ENCODE measurements at places on chromosomes 11 and 22.
A peak's percentile ranks its signal among the peaks of the same experiment; 100 is the strongest.

DNA sequence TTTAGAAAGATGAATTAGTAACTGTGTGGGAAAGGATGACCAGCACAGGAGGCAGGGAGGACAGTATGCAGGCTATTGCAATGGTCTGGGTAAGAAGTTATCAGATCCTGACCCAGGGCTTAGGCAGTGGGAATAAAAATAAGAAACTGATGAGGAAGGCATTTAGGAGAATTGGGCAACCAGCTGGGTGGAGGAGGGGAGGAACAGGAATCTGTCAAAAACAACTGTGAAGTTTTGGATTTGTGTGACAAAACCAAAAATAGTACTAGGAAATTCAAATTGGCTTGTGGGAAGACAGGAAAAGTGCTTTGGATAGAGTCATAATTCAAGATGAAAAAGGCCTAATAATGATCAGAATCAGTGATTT, 27.9 kb downstream of the MMP13 start:
- DNase-seq = no peak

DNA sequence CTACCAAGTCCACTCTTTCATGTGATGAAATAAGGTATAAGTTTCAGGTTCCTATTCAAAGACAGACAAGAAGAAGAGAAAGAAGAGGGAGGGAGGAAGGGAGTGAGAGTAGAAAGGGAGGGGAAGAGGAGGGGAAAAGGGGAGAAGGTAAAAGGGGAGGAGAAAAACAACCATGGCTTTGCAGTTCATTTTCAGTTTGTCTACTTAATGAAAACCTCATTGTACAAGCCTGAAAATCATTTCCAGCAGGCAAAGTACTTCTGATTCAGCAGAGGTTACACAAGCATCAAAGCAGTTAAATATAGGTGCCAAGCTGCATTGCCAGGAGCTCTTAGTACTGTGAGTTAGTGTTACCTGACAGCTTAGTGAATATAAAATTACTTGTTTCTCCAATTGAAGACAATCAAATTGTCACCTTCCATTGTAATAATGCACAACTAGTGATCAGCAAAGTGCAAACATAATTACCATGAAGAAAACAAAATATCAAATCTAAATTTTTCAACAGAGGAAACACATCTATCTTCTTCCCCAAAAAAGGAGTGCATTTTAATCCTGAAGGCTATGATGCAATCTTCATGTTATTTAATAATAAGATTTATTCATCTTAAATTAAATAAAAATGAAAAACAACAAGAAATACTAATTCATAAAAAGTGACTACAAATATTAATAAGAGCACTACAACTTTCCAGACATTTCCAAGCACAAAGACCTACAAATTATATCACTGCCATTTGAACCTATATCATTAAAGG, 8.2 kb downstream of the SOX6 start:
- DNase-seq = no peak

- DNase-seq = no peak
Observed at GRCh38 chr11:36388951-36389350, 92.9 kb downstream of the PRR5L start.

DNA sequence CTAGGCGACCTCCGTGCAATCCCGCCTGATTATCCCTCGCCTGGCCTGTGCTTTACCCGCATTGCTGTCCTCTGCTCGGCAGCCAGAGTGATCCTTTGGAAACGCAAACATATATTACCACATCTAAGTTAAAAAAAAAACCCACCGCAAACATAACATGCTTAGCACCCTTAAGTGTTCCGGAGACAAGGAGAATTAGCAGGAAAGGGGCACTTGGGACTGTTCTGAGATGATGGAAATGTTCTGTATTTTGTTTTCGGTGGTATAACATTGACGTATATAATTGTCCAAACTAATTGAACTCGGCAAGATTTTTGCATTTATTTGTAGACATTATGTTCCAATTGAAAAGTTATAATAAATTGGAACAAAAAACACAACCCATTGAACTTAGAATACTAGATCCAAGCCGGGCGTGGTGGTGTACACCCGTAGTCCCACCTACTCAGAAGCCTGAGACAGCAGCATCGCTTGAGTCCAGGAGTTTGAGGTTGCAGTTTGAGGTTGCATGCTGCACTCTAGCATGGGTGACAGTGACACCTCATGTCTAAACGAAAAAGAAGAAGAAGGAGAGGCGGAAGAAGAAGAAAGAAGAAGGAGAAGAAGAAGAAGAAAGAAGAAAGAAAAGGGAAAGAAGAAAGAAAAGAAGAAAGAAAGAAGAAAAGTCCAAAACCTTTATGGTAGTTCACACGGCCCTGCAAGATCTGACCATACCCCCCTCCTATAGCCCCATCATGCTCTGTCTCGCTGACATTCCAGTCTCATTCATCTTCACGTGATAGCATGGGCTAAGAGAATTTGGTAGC, 604 bp upstream of the POLR3H start:
- DNase-seq = no peak

DNA sequence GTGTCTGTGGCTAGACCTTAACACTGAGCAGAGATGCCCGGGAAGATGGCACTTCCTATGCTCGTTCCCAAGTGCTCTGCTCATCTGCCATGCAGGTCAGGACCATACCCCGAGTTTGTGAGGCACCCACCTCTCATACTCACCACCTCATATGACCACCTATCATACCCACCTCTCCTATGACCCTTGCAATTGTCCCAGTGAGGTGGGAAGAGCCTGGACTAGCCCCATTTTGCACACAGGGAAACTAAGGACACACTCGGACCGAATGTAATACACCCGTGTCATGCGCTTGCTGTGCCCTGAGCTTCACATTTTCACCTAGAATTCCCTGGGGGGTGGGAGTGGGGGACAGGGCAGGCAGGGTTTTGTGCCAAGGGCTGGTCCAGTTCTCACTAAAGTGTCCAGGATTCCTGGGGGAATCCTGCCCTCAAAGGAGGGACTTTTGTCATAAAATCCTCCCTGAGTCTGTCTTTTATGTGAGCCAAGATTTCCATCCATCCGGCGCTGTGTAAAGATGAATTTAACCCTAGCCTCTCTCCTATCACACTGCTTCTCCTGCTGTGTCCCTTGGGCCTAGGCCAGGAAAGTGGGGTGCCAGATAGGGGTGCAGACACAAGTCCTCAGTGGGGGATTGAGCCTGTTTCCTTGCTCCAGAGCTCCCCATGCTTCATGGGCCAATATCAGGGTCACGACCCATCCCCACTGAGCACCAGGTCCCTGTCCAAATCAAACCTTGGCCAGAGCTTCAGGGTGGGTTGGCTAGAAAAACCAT, 20.0 kb downstream of the TPBGL start:
- DNase-seq = no peak

DNA sequence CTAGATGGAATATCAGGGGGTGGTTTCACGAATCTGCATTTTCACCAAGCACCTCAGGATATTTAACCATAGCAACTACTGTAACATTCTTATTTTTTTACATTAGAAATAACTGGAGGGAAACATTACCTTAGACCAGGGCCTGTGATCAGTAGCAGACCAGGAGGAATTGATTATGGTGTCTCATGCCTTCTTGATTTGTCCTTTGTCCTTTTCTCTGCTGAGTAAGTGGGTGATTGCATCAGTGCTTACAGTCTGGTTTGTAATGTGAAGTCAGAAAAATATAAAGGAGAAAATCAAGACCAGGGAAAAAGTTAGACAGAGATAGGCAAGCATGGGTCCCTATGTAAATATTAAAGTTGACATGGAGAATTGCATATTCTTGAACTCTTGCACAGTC, 703.3 kb downstream of the NELL1 start:
- no peak for DNase-seq

DNA sequence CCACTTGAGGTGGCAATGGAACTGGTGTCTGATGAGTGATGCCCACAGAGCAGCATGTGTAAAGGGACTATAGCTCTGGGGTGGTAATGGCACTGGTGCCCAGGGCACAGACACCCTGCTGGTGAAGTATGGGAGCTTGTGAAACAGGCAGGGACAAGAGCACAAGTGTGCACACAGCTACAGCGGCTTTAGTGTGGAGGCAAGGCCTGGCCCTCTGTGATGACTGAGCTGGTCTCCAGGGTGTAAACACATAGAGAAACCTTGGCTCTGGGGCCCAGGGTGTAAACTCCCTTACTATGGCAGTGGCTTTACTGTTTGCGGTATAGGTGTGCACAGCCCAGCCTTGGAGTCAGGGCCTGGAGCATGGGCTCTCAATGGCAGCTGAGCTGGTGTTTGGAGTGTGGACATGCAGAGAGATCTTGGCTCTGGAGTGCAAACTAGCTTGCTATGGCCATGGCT, 46.3 kb downstream of the BIRC2 start:
- DNase-seq = no peak

GRCh38 chr11:114738954-114739353, 60.6 kb downstream of the NXPE2 start:
- peak; percentile 3 for DNase-seq

DNA sequence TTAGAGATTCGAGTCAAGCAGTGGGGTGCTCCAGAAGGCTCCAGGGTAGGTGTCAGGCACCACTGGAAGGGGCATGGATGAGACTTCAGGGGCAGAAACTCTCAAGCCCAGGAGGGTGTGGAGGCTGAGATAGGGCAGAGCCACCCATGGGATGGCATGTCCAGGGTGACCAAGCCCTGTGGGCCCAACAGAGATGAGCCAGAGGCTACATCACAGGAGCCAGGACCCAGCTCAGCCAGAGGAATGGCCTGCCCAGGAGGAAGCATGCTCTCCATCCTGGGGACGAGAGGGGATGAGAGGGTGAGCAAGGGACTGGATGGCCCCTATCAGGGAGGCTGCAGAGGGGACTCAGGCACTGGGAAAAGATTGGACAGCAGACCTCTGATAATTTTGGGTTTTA, 42.8 kb downstream of the SLCO2B1 start:
- no peak for DNase-seq

DNA sequence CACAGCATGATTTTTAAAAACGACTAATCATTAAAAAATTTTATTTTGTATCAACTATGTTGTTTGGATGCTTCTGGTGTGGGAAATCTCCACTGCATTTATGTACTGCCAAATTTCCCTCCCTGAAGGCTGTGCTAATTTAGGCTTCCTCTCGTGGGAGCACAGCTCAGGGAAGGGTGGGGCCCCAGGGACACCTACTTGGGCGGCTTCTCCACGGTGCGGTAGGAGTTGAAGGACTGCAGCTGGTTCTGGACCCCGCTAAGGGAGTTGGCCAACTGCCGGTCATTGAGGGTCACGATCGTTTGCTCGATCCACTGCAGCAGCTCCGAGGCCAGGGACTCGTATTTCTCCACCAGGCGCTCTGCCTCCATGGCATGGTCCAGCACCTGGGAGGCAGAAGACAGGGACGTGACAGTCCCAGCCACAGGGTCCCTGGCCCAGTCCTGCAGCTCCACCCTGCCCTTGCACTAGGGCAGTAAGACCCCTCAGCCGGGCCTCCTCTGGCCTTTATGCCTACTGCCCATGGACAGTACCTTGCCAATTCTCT, 18.6 kb downstream of the SPTBN2 start:
- no peak for DNase-seq

- no peak for DNase-seq
Observed at GRCh38 chr11:92423115-92424034, 198.8 kb downstream of the FAT3 start.

DNA sequence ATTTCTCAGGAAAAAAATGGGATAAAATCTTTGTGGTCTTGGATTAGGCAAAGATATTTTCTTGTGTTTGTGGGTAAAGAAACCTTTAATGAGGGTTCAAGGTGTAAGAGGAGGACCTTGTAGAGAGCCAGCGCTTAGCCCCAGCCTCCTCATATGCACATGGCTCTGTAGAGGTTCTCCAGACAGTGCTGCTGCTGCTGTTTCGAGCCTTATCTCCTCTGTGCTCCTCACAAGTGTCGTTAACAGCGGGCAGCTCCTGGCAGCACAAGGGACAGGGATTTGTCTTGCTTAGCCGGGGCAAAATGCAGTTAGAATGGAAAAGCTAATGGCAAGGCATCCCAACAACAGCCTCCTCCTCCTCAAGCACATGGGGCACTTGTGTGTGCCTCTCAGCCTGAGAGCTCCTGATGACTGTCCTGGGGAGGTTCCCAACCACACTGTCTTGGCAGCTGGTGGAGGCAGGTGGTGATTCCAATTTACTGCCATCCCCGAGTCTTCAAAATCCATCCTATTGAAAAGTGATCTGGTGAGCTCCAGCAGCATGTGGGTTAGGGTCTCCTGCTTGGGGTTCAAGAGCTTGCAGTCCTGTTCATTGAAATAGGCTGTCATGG, 7.6 kb upstream of the MSANTD2 start:
- no peak for DNase-seq

DNA sequence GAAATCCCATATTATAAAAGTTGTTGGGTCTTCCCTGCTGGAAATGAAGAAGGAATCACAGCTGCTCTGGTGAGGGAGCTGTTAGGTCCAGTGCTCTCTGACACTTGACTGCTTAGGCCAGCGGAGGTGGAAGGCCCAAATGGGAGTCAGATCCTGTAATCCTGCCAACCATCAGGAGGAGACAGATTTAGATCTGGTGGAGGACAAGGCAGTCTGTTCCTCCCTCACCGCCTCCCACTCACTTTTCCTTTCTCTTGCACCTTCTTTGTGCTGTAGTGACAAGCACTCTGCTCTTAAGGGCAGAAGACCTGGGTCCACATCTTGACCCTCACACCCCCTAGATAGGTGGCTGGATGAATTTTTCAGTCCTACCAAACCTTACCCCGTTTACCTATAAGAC, 59.7 kb upstream of the CHST1 start:
- DNase-seq = no peak

DNA sequence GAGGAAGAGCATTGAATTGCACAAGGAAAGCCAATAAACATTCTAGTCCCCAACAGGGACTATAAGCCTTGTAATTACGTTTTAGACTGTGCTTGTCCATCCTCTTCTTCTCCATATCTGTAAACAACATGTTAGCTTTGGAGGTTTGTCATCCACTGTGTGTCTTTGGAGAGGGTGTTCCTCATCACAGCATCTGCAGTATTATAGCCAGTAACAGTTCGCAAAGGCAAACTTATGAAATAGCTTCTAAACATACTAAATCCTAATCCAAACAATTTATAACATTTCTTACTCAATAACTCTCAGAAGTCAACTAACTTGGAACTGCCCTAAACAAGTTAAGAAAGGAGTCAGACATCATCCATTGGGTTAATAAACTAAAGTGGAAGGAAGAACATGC, 10.3 kb upstream of the BDNF start:
- DNase-seq = no peak

DNA sequence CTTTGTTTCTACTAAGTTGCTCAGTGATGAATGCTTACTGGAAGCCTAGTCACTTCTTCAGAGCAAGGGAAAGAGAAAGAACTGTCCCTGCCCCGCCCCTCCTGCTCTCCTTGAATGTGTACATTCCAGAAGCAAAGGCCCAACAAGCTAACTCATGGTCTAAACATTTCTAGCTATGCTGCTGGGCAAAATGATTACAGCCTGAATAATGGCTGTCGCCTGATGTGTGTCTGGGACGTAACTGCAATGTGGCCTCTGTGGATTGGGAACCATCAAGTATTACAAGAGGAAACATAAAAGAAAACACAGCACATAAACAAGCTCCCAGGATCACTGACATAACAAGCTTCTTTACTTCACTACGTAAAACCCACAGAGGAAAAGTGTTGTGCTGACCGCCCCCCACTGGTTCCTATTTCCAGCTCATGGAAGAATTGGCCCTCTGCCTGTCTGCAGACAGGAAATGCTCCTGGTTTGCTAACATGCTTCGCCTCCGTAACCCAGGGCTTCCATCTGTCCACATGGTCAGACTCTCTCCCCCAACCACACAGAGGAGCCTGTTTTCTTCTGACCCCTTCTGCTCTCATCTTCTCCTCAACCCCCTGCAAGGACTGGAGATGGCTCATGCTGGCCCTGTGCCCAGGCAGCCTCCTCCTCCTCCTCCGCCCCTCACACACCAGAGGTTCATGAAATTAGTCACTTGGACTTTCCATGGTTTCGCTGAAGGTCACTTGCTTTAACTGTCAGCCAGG, 187.2 kb downstream of the MAML2 start:
- peak; percentile 65 for DNase-seq

Data from stimulated activated CD8-positive, alpha-beta memory T cell treated with anti-CD3 and anti-CD28 coated beads, Interleukin-2, amount 100 ng/mL, for 48 hours (primary cell).